ENCODE measurements at places on chromosomes 16 and 17.

- no peaks in the 10 kb centered on the region for H3K36me3 ChIP-seq
- no peak for DNase-seq
- H3K27ac ChIP-seq, result peak overlapping the region; percentile 9
- no peaks in the 10 kb centered on the region for H3K27me3 ChIP-seq
Measured at GRCh38 chr17:19301274-19301951, 61.1 kb downstream of the B9D1 start.

DNA sequence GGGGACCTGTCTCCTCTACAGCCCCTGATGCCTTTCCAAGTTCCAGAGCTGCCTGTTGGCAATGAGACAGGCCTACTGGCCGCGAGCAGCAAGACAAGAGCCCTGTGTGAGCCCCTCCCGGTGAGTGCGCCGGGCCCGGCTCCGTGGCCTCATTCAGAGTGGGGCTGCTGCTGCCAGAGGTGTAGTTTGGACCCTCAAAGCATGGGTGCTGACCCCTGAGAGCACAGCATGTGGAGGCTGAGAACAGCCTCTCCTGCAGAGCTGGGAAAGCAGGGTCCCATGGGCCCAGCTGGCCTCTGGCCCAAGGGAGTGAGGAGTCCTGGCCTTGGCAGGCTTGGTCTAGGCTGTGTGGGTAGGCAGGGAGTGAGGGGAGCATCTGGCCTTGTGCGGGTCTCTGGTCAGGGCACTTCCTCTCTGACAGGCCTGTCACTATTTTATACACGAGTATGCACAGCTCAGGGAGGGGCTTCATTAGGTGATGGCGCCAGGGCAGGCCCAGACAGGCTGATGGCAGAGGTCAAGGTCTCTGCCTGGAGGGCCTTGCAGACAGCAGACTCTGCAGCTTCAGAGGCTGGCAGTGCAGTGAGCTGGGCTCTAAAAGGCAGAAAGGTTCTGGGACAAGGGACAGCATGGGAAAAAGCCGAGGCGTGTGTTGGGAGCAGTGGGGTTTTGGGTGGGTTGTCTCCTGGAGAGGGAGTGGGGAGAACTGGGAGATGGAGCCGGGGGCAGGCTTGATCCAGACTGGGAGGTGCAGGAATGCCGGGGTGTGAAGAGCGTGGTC is 43.4 kb downstream of the ADCY7 start:
- peaks cover 39% of the 10 kb centered on the region for H3K36me3 ChIP-seq
- no peaks in the 10 kb centered on the region for H3K27me3 ChIP-seq
- peaks cover 12% of the 10 kb centered on the region for H3K4me1 ChIP-seq

DNA sequence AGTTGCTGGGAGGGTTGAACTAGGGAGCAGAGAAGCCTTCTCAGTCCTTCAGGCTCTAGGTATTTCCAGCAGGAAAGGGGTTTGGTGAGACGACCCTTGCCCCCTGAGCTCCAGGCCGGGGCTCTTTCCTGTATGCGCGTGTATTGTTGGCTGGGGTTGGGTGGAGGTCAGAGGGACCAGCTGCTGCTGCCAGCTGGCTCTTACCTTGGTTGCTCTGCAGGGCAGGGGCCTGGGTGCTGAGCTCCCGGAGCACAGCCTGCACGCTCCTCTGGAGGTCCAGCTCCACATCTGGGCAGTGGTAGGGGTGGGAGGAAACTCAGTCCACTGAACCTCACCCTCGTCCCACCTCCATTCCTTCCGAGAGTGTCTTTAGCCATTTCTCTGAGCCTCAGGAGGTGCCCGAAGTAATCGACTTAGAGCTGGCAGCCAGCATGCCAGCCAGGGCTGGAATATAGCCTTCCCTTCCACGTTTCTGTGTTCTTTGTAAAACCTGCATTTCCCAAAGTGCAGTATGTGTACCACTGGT is 28.0 kb downstream of the PIK3R6 start:
- H3K4me3 ChIP-seq, result no peak overlapping the region
- no peaks in the 10 kb centered on the region for H3K4me1 ChIP-seq
- no peaks in the 10 kb centered on the region for H3K36me3 ChIP-seq

DNA sequence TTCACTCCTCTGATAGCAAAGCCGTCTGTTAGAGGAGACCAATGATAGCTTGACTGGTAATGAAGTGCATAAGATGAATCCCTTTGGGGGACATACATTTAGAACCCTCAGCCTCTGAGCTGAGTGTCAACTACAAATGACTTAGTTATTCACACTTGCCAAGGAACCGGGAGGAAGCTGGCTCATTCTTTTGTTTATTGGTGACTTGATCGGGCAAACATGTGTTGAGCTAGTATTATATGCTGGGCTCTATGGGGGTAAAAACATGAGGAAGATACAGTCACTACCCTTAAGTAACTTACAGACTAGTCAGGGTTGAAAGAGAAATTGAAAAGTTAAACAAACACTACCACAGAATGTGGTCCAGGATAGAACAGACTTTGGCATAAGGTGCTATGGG is 3.0 kb downstream of the CCL16 start:
- no peak overlapping the region for H3K4me3 ChIP-seq
- H3K27ac ChIP-seq, result no peak overlapping the region
- H3K36me3 ChIP-seq, result no peaks in the 10 kb centered on the region
- no peak for DNase-seq

- no peak overlapping the region for H3K4me3 ChIP-seq
- DNase-seq, result peak; percentile 35
- no peaks in the 10 kb centered on the region for H3K27me3 ChIP-seq
Measured at GRCh38 chr16:68426347-68426652, 22.0 kb downstream of the SMPD3 start.

DNA sequence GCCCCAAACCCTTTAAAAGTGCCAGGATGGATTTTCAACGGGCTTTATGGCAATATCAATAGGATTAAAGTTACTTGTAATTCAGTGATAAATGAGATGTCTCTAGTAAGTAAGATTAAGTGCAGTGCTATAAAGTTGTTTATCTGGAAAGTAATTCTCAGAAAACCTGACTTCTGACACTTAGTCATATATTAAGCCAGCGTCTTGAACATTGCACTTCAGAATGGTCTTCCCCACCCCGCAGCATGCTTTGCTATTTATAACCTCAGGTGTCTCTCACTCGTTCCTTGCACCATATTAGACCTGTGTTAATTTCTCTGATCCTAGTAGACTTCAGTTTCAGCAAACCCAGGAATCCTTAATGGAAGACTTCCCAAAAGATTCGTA is 2.1 kb upstream of the MAF start:
- H3K4me1 ChIP-seq, result peaks cover 12% of the 10 kb centered on the region
- peak overlapping the region; percentile 3 for H3K27ac ChIP-seq
- peak; percentile 44 for DNase-seq
- H3K4me3 ChIP-seq, result peak overlapping the region; percentile 89
- H3K36me3 ChIP-seq, result no peaks in the 10 kb centered on the region

Data from stomach (tissue), 19 donors.